GM12878 (cell line): ENCODE measurements at places on chromosomes 7 and 10.

GRCh38 chr10:599767-600166, 89.7 kb downstream of the DIP2C start:
- no peak for DNase-seq

GRCh38 chr10:24850727-24851296, 101.6 kb downstream of the PRTFDC1 start:
- DNase-seq: no peak

DNA sequence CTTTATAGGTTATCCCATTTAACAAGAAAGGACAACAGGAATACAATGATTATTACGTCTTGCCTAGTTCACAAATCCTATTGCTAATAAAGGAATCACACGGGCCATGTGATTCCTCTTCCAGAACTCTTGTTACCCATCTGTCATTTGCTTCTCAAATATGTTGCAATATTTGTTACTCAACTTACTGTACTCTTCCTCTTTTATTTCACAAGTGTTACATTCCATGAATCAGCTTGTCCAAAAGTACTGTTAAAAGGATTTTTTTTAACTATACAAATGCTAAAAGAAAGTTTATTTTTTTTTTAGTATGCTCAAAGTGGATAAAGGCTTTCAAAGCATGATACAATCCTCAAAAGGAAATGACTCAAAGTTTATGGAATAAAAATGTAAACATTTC, 3.9 kb upstream of the CD36 start:
- no peak for DNase-seq

DNA sequence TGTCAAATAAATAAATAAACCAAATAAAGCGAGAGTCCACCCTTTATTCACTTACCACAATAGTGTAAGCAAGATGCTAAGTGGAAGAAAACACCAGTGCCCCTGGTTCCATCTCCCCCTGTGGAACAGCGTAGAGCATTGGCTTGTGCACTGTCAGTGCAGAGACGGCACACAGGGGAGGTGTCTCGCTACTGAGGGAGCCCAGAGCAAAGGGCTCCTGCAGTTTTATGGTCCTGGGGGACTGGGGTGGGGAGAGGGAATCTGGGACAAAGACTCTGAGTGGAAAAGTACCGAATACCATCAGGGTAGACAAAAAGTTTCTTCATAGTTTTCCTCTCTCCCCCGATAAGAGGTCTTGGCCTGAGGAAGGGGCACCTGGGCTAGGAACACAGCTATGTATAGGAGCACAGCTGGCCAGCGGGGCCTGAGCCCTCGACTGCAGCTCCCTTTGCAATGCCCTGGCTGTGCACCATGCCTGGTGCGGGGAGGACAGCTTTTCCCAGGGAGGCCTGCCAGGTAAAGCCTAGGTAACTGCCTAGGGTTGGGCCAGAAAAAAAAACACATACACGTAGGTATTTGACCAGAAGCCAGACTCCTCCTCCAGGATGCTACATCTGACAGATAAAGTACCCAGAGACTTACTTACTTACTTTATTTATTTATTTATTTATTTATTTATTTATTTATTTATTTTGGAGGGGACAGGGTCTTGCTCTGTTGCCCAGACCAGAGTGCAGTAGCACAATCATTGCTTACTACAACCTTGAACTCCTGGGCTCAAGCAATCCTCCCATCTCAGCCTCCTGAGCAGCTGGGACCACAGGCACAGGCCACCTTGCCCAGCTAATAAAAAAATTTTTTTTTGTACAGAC, 88.8 kb upstream of the KIF5B start:
- no peak for DNase-seq

DNA sequence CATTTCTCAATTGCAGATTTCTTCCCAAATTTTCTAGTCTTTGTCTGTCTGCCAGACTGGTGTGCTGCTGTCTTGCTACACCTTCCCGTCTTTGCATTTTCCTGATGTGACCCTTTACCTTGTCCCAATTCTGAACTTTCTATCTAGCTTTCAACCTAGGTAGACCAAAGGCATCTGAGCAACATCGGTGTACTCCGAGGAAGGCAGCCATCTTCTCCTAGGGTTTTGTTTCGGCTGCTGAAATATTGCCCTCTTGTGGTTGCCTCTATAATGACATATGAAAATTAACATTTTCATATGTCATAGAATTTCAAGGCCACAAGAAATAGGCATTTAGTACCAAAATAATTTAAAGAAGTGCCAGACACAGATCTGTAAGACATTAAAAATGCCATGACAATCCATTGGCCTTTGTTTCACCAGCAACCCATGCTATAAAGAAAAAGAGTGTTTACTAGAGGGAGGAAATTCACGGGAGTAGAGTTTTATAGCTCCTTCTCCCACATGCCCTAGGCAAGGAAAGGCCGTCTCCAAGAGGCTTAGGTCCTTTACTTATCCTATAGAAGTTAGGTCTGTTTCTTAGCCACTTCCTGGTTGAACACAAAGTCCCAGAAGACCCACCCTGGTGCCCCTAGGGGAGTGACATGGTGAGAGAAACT, 23.4 kb downstream of the OR9A2 start:
- peak; percentile 9 for DNase-seq

DNA sequence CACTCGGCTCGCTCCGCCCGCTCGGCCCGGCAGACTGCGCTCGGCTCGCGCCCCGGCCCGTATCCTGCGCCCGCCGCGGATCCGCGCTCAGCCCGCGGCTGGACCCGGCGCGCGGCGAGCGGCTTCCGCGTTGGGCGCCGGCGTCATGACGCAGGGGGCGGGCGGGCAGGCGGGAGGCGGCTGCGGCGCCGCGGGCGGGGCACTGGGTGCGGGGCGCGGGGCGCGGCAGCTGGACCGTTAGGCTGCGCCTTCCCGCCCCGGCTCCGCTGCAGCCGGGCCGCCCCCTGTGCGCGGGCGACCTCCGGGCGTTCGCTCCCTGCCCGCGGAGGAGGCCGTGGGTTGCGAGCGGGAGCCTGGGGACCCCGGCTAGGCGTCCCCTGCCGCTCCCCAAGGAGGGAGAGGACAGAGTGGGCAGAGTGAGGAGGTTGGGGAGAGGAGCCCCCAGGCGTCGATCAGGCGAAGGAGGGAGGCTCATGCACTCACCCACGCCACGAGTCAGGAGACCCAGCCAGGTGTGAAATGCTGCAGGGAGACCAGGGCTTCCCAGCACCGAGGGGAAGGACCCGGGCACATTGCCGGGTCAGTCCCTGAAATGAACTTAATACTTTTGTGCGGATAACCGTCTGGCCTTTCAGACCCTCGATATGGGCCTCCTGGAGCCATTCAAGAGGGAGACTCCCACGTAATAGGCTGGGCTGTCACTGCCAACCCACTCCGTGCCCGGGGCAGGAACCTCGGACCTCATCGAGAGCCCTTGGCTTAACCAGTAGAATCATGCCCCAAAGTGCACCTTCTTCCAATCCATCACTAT, at the start of gene PIP4K2A:
PIP4K2A (minus strand) TSS at position 100 of the 811 bp plus-strand sequence. CDS start 252 bp downstream, outside the sequence.
- no peak for DNase-seq

DNA sequence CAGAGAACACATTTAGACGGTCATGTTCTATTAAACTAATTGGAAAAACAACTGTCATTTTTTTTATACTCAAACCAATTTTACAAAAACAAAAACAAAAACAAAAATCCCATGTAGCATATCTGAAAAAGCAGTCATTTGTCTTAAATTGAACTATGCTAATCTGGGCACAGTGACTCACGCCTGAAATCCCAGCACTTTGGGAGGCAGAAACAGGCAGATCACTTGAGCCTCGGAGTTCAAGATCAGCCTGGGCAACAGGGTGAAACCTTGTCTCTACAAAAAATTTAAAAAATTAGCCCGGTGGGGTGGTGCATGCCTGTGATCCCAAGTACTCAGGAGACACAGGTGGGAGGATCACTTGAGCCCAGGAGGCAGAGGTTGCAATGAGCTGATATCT, 253.4 kb downstream of the DOCK4 start:
- DNase-seq: no peak

DNA sequence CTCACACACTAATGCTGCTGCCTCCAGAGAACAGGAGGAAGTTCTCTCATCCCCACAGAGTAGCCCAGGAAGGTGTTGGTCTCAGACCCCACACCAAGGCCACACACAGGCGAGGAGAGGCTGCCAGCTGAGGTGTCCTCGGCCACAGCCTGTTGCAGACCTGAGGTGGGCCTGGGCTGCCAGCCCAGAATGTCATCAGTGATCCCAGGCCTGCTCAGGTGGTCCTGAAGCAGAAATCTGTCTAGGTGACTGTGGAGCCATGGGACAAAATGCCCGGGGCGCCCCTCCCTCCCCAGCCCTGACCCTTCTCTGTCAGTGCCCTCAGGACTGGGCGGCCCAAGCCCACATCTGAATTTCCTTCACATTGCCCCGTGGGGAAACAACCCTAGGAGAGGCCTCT, 43.5 kb upstream of the LRRC4 start:
- DNase-seq: no peak

DNA sequence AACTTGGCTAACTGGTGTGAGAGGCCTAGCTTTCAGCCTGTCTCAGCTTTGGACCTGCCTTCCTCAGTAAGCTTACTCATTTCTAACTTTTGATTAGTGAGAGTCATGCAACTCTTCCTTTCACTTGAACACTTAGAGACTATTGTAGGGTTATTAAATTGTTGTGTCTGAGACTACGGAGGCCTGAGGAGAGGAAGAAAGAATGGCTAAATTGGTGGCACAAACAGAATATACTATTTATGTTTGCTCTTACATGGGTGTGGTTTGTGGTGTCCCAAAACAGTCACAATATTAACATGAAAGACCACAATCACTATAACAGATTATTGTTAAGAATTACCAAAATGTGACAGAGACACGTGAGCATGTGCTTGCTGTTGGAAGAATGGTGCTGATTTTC, 82.1 kb downstream of the TRIM24 start:
- peak; percentile 62 for DNase-seq
